SHP77 treated with DMSO at 0.1 percent for 48 hours (cell line): ENCODE measurements at places on chromosomes 1 and 21.

- DNase-seq: no peak
Measured at GRCh38 chr21:38507374-38507942, 9.2 kb upstream of the ERG start.

- no peak for DNase-seq
Measured at GRCh38 chr1:43334453-43335205, 3.0 kb upstream of the MPL start.

- DNase-seq: no peak
Measured at GRCh38 chr1:9228609-9229008, 6.0 kb upstream of the H6PD start.

- DNase-seq: no peak
Measured at GRCh38 chr1:183106746-183107145, 79.3 kb upstream of the LAMC2 start.

DNA sequence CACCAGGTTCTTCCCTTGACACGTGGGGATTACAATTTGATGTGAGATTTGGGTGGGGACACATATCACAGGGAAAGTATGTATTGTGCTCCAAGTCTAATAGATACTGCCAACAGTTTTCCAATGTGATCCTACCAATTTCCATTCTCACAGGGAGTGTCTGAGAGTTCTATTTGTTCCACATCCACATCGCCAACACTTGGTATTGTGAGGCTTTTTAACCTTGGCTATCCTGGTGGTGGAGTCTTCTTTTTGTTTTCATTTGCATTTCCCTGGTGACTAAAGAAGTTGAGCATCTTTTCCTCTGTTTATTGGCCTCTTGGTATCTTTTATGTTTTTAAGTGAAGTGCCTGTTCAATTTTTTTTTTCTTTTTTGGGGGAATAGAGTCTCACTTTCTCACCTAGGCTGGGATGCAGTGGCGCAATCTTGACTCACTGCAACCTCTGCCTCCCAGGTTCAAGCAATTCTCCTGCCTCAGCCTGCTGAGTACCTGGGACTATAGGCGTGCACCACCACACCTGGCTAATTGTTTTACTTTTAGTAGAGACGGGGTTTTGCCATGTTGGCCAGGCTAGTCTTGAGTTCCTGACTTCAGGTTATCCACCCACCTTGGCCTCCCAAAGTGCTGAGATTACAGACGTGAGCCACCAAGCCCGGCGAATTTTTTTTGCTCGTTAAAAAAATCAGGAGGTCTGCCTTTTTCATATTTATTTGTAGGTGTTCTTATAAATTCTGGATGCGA is 15.9 kb upstream of the PADI1 start:
- no peak for DNase-seq

DNA sequence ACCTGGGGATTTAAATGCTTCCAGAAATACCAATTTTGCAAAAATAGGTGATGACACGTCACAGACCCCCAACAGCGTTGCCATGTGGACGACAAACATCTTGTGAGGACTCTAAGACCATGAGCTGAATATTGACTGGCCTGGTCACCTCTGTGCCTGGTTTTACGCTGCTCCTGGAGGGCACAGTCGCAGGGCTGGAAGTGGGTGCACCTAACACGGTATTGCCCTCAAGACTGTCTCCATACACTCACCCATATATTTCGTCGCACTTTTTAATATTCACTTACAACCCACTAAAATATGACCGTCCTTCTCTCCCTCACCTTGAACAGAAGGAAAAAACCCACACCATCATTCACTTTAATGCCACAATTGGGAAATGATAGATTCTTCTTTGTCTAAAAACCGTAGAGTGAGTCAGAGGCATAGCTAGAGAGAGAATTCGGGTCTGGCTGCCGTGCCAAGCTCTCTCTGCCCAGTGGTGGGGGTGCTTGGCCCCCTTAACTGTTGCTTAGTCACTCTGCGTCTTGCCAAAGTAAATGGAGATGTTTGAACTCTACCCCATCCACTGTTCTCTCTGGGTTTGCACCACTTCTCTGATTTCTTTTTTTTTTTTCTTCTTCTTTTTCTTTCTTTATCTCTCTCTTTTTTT is 40.8 kb upstream of the UTS2 start:
- DNase-seq: no peak

DNA sequence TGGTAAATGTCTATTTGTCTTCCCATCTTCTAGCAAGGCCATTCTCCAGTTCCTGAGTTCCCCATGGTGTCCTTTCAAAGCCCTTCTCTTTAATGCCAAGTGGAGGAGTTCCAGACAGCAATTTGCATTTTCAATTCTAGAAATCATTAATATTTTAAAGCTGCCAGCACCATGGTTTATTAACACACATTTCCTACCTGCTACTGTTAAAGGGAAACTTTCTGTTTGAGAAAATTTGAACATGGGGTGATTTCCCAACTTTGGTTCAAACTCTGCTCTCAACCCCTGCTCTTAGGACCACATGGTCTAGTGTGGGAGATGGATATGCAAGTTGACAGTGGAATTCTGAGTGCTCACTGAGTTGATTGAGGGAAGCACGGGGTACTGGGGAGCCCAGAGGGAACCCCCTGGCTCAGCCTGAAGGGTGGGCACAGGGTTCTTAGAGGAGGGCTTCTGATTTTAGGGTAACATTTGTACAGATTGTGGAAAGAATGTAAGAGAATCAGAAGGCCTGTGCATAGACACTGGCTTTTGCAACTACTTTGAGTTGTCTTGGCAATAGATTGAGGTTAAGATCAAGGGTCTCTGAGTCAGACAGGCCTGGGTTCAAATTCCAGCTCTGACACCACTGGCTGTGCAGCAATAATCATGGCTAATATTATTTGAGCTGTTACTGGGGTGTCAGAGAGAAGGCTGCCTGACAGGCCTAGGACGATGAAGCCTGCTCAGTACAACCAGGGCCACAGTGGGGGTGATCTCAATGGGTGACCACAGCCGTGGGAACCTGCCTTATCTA is 97.8 kb downstream of the BEND5 start:
- no peak for DNase-seq

- DNase-seq: no peak
Measured at GRCh38 chr21:31173881-31174555, 135.7 kb upstream of the KRTAP19-8 start.

GRCh38 chr1:200887772-200888348 is 6.8 kb upstream of the INAVA start:
- no peak for DNase-seq

GRCh38 chr1:54479841-54480524 is 68.0 kb upstream of the ACOT11 start:
- DNase-seq: no peak

- DNase-seq: no peak
Measured at GRCh38 chr1:98028800-98029199, 108.0 kb upstream of the DPYD start.

- no peak for DNase-seq
Measured at GRCh38 chr21:38134084-38134873, 122.5 kb upstream of the KCNJ15 start.

- no peak for DNase-seq
Measured at GRCh38 chr1:107707111-107707510, 257.9 kb downstream of the VAV3 start.

DNA sequence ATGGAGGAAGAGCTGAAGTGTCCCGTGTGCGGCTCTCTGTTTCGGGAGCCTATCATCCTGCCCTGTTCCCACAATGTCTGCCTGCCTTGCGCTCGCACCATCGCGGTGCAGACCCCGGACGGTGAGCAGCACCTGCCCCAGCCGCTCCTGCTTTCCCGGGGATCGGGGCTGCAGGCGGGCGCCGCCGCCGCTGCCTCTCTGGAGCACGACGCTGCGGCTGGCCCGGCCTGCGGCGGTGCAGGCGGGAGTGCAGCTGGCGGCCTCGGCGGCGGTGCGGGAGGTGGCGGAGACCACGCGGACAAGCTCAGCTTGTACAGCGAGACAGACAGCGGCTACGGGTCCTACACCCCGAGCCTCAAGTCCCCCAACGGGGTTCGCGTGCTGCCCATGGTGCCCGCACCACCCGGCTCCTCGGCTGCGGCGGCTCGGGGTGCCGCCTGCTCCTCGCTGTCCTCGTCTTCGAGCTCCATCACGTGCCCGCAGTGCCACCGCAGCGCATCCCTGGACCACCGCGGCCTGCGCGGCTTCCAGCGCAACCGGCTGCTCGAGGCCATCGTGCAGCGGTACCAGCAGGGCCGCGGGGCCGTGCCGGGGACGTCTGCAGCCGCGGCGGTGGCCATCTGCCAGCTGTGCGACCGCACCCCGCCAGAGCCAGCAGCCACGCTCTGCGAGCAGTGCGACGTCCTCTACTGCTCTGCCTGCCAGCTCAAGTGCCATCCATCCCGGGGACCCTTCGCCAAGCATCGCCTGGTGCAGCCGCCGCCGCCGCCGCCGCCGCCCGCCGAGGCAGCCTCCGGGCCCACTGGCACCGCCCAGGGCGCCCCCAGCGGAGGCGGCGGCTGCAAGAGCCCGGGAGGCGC is 1.3 kb downstream of the TRIM67 start:
- peak; percentile 20 for DNase-seq

DNA sequence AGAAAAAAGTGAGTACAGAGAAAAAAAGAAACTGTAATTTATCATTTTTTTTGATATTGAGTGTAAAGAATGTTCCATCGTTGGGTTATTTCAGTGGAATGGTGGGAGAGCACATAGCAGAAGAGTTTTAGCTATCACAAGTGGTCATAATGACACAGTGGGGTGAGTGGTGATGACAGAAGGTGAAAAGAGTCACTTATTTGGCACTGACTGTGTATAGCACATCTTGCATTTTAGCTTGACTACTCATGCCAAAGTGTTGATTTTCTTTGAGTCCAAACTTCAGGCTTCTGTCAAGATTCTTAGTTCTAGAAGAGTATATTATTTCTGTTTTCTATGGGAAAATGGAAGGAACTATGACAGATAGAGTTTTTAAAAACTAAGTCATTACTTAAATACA is 261.2 kb downstream of the GRIK1 start:
- DNase-seq: no peak

DNA sequence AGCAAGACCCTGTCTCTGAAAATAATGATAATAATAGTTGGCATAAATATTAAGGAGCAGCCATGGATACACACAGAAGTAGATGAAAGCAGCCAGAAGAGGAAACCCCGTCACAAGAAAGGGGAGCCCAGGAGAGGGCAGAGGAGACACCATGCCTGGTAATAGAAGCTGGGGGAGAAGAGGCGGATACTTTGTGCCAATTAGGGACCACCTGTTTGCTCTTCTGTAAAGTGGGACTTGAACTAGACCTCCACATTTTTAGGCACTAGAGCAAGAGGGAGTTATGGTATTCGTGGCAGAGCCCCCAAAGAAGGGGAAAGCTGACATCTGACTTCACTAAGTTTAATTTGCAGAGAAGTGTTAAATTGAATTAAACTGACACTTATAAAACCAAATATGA is 12.5 kb downstream of the CELA2B start:
- no peak for DNase-seq

GRCh38 chr1:2049718-2050431 is at the start of gene PRKCZ:
PRKCZ (plus strand) TSS chr1:2050411; CDS start chr1:2050631, 220 bp downstream.
- DNase-seq: peak; percentile 30

DNA sequence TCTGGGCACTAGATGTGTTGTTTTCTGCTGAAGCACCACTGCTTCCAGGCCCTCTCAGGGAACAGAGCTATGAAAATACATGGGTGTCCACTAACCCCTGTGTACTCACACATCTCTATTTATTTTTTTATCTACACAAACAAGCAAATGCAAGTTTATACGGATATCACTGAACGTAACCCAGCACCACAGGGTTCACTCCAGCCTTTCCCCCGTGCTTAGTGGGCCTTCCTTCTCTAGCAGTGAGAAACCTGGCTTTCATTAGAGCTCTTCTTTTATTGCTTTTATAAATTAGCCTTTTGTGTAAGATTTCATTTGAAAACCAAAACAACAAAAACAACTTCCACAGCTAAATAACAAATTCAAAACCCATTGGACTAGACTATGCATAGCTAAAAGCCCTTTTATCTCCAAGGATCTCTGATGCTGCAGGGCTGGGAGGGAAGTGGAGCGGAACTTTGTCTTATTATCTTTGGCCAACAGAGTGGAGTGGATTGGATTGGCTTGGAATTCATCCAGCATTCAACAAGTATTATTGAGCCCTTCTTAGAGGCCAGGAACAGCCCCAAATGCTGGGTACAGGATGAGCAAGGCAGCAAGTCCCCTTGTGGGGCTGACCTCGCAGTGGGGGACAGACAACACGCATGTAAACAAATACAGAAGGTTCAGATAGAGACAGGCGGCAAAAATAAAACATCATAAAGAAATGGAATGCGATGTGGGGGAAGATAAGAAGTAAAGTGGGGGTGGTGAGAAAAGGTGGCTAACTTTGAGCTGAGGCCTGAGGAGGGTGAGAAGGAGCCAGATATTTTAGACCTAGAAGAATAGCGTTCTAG is 371.8 kb upstream of the POU3F1 start:
- no peak for DNase-seq

GRCh38 chr1:44019466-44019948 is 11.8 kb downstream of the SLC6A9 start:
- DNase-seq: no peak

DNA sequence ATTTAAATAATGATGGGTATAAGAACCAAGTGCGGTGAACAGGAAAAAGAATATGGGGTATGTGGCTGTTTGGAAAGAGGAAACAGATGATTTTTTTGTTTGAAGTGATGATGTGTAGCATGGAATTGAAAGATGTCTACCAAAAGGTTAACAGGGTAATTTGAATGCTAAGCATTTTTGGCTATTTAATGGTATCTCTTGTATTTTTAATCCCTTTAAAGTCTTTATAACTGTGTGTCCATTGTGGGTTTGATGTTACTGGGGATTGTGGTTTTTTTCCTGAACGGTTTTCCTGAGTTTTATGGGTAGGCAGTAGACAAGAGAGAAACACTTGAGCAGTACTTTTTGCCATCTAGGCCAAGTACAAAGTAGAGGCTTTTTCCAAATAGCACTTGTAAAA is 63.2 kb downstream of the PRDM2 start:
- DNase-seq: no peak

DNA sequence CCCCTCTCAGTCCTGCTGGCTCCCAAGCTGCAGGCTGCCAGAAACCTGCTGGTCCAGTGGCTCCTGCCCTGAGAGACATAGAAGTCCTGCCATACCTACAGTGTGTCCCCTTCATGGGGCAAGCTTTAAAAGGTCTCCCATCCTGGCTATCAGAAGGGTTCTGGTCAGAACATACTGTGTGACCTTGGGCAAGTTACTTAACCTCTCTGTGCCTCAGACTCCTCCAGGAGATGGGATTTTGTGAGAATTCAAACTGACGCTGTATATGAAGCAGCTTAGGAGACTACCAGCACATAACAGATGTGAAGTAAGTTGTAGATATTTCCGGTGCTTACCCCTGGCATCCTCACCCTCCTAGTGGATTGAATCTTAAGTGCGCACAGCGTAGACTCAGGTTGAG is 8.7 kb upstream of the GJB5 start:
- DNase-seq: no peak

DNA sequence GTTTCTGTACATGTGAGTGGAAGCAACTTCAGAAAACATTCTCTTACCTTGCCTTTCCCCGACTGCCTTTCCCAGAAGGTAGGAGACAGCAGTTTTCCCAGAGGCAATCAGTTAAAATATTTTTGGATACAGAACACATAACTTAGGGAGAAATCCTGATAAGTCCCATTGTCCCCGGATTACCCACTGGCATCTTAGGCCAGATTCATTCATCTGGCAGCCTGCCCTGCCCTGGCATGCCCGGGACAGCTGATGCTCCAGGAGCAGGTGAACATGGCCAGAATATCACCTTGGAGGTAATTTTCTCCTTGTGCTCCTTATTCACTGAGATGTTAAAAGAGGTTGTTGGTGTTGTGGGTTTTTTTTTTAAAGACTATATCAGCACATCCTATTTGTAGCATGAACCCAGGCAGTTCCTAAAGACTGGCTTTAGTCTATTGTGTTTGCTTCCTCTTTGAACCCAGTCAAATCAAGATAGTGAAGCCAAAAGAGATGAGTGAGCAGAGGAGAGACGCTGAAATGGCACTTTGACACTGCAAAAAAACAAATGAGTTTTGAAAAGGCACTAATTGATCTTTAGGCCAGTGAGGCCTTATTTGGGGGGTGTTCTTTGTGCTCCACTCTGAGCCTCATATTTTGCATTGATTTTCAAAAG is 139.6 kb downstream of the PLPP3 start:
- DNase-seq: no peak
